Activated naive CD8-positive, alpha-beta T cell treated with anti-CD3 and anti-CD28 coated beads, Interleukin-2, amount 50 U/mL, for 16 hours (primary cell): ENCODE measurements at places on chromosomes 13 and 19.

DNA sequence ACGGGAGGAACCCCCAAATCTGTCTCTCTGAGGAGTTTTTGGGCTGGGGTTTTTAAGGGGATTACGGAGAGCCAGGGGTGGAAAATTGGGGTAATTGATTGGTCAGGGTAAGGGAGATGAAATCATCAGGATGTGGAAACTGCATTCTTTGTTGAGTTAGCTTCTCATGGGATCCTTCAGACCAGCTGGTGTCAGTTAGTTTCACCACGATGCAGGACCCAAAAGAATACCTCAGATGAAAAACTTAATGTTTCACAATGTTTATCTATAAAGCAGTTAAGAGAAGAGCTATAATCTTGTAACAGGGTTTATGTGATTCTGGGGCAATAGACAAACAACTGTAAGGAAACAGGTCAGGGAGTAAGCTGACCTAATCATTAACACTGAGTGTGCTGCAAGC, 230.8 kb downstream of the POU4F1 start:
- DNase-seq, result no peak

GRCh38 chr13:111270765-111271698, 49.4 kb upstream of the TEX29 start:
- DNase-seq, result no peak

DNA sequence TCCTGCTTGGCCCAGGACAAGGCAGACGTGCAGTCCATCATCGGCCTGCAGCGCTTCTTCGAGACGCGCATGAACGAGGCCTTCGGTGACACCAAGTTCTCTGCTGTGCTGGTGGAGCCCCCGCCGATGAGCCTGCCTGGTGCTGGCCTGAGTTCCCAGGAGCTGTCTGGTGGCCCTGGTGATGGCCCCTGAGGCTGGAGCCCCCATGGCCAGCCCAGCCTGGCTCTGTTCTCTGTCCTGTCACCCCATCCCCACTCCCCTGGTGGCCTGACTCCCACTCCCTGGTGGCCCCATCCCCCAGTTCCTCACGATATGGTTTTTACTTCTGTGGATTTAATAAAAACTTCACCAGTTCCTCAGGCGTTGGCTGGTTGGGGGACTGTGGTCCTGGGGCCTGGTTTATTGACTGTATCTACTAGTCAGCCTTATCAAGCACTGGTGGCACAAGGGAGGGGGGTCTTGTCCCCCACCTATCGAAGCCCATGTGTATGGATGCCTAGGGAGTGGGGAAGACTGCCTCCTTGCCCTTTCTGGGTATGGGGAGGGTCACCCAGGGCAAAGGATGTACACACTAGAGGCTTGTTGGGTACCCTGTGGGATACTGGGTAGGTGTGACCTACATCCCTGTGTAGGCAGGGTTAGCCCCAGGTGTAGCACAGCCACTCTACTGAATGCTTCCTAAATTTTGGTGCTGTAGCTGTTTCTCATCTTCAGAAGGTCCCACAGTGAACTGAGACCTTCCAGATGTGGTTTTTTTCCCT, 4.4 kb downstream of the CHMP2A start:
- no peak for DNase-seq

DNA sequence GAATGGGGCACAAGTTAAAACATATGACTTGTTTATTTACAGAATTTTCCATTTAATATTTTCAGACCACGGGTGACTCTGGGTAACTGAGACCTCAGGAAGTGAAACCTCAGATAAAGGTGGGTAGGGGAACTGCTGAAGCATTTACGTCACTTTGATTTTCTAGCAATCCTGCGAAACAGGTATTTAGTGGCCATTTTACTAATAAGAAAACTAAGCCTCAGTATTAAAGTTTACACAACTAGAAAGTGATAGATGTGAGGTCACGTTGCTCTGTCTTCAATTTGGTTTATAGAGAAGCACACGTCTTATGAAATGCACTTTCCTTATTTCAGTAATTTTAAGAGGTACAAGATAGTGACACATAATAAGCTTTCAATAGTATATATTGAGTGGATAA, 402.8 kb downstream of the FGF9 start:
- DNase-seq, result no peak

DNA sequence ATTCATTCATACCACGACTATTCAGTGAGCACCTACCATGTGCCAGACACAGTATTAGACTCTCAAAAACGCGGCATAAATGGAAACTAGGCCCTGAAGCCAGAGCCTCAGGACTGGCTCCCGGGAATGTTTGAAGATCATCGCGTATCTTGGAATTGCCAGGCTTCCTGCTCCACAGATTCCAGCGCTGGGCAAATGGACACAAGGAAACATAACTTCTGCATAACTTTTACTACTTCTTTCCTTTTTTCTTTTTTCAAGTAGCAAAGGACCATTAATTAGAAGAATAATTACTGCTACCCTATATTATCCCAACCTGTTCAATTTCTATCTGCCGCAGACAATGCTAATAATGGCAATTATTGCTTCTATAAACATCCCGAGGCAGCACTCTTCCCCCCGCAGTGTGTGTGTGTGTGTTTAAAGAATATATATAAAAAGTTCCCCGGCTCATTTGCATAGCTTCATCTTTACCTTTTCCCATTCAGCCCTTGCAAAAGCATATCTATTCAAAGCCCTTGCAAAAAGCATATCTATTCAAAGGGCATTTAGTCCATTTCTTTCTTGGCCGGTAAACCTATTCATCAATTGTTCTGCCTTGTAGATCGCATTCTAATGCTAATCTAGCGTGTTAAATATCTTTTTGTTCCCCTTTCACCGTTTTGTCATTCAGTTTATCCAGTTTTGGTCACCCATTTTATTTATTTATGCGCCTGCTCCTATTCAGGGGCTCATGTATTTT, 6.1 kb downstream of the SOX21 start:
- no peak for DNase-seq

DNA sequence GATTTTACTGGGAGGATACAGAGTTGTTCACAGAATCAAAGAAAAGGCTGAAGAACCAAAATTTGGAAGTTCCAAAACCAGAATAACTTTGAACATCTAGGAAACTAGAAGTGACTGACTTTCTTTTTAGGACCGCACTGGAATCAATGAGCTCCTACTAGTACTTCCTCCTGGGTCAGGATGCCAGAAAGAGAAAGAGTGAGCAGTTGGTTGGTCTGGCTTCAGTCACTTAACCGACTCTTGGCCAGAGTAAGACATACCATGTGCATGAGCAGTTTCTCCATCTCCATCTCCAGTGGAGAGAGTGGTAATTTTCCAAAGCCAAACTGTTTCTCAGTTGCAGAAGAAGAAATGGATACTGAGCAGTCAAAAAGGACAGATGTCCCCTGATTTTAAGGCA, 27.1 kb upstream of the MTUS2 start:
- DNase-seq, result no peak

DNA sequence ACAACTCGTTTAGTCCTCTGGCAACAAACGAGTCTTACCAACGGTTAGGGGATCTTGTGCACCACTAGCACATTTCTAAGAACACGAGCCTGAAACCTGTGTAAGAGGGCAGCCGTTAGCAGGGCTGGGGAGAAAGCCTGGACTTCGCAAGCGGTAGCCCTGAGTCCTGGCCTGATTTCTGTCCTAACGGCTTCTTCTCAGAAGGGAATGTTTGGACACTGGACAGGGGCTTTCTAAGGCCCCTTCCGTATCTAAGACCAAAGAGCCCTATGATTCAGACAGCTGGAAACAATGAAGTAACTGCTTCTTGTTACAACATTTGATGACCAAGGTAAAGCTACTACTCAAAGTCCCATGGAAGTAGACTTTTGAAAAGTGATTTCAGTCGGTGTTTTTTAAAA, 2.2 kb downstream of the ANKRD10 start:
- no peak for DNase-seq

- DNase-seq, result no peak
Measured at GRCh38 chr19:4077800-4078684, 11.3 kb upstream of the ZBTB7A start.

DNA sequence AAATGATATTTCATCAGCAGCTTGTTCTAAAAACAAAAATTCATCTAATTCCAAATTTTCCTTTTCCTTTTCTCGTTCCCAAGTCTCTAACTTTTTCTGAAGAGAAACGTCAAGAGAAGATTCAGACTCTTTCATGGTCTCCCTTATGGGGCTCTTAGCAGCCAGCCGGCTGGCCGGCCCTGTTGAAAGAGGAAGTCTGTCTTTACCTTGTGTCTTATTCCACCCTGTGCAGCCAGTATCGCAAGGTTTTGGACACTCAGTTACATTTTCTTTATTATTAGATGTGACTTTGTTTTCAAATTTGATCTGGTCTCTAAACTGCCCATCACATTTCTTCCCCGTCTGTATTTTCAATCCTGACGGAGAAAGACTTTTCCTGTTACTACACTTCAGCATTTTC, 142.3 kb downstream of the RNF17 start:
- DNase-seq, result no peak

- DNase-seq, result no peak
Measured at GRCh38 chr13:107477772-107478379, 737.5 kb downstream of the LIG4 start.

DNA sequence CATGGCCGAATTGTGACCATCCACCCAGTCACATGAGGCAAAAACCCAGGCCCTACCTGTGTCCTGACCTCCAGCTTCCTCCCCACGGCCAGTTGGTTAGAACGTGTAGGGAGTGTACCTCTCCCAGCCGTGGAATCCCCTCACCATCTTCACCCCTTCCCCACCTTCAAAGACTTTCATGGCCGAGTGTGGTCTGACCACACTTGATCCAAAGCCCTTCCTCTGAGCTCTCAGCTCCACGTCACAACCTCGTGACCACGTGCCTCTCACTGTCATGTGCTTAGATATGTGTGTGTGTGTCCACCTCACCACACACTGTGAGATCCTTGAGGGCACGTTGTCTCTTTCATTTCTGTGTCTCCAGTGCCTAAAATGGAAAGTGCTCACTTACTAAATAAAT, 48.6 kb upstream of the UBE2L5 start:
- DNase-seq, result no peak

DNA sequence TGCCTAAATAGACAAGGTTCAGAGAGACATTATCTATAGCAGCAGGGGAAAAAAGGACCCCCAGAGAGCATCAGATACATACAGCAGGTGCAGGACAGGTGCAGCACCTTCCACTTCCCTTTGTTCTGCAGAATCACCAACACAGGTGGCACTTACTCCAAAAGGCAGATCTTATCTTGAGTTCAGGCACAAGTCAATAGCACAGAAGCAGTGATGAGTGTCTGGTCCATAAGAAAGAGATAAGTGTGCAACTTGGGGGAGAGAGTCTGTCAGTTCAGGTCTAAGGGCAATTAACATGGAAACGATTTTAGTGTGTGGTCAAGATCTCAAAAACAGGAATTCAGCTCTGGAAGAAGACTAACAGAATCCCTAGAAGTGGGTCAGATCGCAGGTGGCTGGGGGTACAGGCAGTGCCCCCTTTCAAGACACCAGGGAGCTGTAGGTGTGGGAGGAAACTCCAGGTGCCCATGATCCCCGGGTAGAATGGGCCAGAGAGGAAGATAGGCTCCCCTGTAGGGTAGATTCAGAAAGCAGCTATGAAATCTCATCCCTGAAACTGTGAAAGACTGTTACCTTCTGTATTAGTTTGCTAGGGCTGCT, 40.6 kb downstream of the TNFSF11 start:
- DNase-seq, result no peak

DNA sequence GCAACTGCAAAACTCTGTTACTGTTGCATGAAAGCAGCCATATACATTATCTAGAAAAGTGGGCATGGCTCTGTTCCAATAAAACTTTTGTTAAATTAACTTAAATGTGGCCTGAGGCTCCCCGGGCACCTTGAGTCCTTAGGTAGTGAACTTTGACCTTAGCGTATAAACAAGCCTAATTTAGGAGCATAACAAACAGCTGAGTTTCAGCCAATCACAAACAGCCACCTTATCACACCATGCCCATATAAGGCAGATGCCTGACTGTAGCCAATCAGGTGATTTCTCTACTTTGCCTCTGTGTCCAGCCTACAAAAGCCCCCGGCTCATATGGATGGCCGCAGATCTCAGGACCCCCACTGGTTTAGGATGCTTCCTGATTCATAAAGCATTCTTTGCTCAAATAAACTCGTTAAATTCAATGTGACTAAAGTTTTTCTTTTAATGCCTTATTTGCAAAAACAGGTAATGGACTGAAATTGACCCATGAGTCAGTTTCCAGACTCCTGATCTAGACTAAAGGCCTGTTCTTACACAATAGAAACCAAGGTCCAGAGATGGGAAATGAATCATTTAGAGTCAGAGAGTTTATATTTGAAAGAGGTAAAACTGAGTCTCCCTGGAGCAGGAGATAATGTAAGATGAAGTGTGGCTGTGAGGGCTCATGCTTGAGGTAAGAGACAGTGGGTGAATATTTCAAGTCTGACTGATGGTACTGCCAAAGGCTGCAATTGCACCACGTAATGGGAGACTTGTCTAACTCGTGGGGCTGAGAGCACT, 130.2 kb downstream of the FGF9 start:
- DNase-seq, result no peak

- peak; percentile 34 for DNase-seq
Measured at GRCh38 chr13:49110122-49110912, 109.8 kb upstream of the MLNR start.

DNA sequence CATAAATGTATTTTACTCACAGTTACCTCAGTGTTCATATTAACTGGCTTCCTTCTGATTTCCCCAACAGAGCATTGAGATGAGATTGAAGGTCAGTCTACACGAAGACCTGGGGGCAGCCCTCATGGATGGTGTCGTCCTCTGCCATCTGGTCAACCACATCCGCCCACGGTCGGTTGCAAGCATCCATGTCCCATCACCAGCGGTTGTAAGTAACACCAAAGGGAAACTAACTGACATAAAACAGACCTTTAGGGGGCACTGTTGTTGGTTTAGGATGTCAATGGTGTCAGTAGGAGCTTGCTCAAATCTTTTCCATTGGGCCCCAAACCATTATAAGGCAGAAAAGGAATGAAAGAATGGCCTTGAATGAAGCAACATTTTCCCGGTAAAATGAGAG, 68.2 kb downstream of the ESD start:
- DNase-seq, result no peak

GRCh38 chr19:41299755-41300089, 10.2 kb upstream of the CCDC97 start:
- peak; percentile 19 for DNase-seq

DNA sequence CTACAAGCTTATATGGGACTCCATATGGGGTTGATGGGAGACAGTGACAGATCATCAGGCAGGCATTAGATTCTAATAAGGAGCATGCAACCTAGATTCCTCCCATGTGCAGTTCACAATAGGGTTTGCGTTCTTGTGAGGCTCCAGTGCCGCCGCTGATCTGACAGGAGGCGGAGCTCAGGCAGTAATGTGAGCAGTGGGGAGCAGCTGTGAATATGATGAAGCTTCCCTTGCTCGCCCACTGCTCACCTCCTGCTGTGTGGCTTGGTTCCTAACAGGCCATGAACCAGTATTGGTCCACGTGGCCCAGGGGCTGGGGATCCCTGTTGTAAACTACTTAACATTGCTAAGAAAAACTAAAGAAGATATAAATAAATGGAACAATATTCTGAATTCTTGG, 378.4 kb downstream of the KCNRG start:
- no peak for DNase-seq

- no peak for DNase-seq
Measured at GRCh38 chr19:1373534-1374249, 10.0 kb upstream of the NDUFS7 start.

DNA sequence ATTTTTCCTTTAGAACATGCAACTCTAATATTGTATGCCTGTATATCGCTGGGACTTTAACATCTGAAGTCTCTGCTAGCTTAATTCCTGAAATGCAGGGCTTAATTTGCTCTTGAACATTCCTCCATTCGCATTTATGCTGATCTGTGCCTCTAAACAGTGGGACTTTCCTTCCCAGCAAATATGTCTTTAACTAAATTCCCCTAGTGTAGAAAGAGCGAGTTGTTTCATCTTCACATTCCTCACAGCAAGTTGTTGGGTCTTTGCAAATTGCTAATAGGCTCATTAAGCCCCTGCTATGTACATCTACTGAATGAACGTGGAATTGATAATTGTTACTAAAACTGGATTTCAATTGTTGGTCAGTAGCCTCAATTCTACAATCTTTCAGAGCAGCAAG, 118.4 kb upstream of the OBI1 start:
- DNase-seq, result no peak
